Right hindlimb (tissue), 1 donor: ENCODE measurements at places on chromosomes 1 and 21.

DNA sequence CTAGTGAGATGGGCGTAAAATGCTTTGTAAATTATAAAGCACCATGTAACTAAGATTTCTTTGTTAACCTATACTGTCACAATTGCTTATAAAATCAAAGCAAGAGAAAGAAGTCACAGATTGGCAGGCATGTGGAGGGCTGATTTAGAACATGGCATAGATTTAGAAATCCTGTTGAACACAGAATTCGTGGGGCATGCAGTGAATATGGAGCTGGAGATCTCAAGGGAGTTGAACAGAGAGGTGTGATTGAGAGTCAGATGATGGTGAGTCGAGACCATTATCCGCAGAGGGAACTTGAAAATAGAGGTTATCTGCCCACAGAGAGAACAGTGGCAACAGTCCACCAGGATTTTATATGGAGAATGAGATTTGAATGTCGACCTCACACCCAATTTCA is 27.6 kb downstream of the PBX1 start:
- DNase-seq, result no peak

- no peak for DNase-seq
Observed at GRCh38 chr1:182304218-182304617, 87.4 kb downstream of the GLUL start.

DNA sequence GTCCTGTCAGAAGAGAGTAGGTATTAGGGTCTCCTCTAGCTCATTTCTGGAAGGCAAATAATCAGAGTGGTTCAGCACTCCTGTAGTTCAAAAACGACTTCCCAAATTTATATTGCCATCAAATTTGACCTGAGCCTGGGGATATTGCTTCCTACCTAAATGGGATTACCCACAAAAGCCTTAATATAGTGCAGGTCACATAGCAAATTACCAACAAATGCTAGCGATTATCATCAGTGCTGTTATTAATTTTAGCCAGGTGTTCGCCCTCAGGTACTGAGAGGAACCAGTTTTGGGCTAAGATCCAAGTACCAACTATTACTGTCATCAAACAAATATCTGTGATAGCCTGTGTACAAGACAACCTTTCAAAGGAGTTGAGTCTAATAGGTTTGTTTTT is 661.8 kb upstream of the PTBP2 start:
- DNase-seq, result no peak

DNA sequence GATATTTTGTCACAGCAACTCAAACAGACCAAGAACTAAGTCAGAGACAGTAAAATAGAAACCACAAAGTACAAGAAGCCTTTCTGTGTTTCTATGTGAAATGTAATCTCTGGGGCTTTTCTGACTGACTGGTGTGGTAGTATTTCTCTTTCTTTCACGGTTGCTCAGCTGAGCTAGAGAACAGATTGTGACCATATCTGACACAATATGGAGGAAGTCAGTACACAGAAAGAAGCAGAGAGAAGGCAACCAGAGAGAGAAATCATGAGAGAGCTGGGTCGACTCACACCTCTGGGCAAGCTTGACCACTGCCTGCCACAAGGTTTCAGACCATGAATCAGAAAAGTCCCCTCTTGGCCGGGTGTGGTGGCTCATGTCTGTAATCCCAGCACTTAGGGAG is 208.9 kb upstream of the GREM2 start:
- no peak for DNase-seq

DNA sequence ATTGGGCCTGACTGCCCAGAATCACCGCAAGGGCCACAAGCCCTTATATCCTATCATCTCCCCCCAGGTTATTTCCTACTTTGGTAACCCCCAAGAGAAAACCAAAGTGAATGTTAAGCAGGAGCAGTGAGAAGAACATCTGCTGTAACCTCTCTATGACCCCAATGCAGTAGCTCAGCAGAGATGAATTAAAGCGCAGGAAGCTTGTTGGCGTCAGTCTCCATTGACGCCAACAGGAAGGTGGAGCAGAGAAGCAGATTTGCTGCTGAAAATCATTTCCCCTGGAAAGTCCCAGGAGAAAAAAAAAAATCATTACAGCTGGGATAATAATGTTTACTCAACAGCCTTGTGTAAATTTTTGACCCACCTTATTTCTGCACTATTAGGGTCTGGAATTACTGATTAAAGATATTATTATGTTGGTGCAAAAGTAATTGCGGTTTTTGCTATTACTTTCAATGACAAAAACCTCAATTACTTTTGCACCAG is 33.2 kb upstream of the FAM163A start:
- peak; percentile 73 for DNase-seq

- DNase-seq, result no peak
Observed at GRCh38 chr1:165456861-165457260, 11.9 kb upstream of the RXRG start.

- no peak for DNase-seq
Observed at GRCh38 chr1:175560192-175560591, 183.2 kb downstream of the TNR start.

DNA sequence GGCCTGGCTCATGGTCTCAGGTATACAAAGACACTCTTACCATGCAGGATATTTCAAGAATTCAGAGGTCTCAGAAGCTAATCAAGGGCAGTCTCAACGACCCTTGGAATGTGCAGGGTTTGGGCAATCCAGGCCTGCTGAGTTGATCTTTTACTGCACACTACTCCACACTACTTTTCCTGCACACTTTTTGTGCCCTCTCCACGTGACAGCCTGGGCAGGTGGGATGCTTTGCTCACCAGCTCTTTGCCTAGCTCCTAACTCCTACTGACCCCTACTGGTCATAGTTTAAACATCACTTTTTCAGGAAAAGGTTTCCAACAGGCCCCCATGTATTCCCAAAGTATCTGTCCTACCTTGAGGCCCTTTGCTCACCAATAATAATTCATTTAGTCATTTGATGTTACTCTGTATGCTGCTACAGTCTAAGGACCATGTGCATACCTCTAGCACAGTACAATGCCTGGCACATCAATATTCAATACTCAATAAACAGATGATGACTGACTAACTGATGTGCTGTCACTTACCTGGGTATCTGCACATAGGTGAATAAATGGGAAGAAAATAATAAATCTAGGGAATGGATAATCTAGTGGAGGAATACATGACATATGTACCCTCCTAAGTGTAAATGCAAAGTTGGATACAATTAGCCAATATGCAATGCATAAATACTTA is 9.6 kb downstream of the DUSP23 start:
- no peak for DNase-seq

GRCh38 chr1:206979379-206980043 is 9.3 kb upstream of the FCAMR start:
- DNase-seq, result no peak

DNA sequence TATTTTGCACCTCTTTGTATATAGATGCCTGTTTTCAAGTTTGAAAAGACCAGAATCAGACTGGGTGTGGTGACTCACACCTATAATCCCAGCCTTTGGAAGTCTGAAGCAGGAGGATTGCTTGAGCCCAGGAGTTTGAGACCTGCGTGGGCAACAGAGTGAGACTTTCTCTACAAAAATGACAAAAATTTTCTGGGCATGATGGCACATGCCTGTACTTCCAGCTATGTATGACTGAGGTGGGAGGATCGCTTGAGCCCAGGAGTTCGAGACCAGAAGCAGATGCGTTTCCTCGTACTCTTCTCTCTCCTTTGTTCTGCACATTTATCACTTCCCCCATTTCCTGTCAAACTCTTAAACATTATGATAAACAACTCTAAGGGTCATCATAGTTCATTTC is 310.0 kb upstream of the SNX7 start:
- DNase-seq, result no peak
